ENCODE measurements at places on chromosomes 6 and 20.

DNA sequence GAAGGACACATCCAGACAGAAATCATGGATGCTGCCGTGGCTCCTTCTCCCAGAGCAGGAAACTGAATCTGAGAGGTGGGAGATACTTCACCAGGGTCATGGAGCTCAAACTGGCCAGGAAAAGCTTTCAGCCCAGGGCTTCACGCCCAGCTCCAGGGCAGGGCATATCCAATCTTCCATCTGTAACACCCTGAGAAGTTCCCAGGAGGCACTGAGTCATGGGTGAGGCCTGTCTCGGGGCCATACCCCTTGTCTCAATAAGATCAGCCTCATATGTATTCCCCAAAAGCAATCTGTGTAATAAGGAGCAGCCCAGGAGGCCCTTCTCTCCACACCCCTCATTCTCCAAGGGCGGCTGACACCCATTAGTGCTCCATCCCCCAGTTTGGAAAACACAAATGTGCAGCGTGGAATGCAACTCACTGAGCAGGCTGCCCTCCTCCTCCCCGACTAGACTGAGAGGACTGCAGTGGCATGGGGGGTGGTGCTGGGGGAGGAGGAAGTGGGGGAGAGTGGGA is 439.3 kb upstream of the SULF2 start:
- DNase-seq: peak; percentile 8

DNA sequence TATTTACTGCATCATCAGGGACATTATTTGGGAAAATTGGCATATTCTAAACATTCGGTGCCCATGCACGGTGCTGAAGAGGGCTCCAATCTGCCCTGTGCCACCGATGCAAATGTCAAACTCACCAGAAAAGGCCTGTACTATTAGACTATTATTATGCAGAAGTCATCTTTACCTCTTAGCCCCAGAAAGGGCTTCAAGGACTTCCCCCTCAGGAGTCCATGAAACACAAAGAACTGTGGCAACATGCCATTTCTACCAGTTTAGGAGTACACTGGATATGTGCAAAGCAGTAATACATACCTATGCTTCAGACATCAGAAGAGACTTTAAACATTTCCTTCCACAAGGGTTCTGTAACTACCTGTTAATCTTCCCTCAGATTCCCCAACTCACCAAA is 8.6 kb downstream of the DIDO1 start:
- DNase-seq: no peak

- DNase-seq: no peak
These were observed 83.5 kb upstream of the SCAF8 start for GRCh38 chr6:154649721-154650120.

GRCh38 chr6:21871831-21872230 is 278.3 kb downstream of the SOX4 start:
- DNase-seq: no peak

GRCh38 chr20:33789858-33790182 is 21.3 kb upstream of the CHMP4B start:
- DNase-seq: no peak

GRCh38 chr6:42136508-42137193 is 5.8 kb downstream of the C6orf132 start:
- DNase-seq: peak; percentile 41

- no peak for DNase-seq
These were observed 2.5 kb upstream of the DNAJC5 start for GRCh38 chr20:63892402-63892801.

- peak; percentile 58 for DNase-seq
These were observed 12.3 kb downstream of the HMGN4 start for GRCh38 chr6:26550250-26550993.
